ENCODE measurements at places on chromosomes 7 and 10.
A peak's percentile ranks its signal among the peaks of the same experiment; 100 is the strongest.

- DNase-seq = no peak
Observed at GRCh38 chr7:117835016-117835664, 38.1 kb downstream of the CTTNBP2 start.

DNA sequence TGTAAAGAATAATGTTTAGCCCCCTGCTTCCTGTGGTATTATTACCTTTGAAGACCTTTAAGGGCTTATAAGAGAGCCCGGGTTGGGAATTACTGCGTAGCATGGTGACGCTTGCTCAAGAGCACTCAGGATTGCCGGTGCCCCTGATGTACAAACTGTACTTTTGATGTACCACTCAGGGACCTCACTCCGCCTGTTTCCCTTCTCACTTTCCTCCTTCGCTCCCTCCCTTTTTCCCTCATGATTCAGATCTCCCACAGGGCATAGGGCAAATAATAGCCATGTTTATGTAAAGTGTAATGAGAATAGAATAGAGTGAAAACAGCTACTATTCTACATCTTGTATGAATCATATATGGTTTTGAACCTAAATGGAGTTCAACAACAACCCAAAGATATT is 77.8 kb upstream of the PDCD4 start:
- no peak for DNase-seq

DNA sequence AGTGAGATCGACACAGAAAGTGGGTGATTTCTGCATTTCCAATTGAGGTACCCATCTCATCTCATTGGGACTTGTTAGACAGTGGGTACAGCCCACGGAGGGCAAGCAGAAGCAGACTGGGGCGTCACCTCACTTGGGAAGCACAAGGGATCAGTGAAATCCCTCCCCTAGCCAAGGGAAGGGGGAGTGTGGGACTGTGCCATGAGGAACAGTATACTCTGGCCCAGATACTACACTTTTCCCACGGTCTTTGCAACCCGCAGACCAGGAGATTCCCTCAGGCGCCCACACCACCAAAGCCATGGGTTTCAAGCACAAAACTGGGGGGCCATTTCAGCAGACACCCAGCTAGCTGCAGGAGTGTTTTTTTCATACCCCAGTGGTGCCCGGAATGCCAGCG is 99.8 kb downstream of the ODAD2 start:
- no peak for DNase-seq

GRCh38 chr7:105760551-105761447 is 115.6 kb downstream of the ATXN7L1 start:
- DNase-seq = no peak

- DNase-seq = no peak
Observed at GRCh38 chr7:142862351-142862750, 7.5 kb downstream of the EPHB6 start.

DNA sequence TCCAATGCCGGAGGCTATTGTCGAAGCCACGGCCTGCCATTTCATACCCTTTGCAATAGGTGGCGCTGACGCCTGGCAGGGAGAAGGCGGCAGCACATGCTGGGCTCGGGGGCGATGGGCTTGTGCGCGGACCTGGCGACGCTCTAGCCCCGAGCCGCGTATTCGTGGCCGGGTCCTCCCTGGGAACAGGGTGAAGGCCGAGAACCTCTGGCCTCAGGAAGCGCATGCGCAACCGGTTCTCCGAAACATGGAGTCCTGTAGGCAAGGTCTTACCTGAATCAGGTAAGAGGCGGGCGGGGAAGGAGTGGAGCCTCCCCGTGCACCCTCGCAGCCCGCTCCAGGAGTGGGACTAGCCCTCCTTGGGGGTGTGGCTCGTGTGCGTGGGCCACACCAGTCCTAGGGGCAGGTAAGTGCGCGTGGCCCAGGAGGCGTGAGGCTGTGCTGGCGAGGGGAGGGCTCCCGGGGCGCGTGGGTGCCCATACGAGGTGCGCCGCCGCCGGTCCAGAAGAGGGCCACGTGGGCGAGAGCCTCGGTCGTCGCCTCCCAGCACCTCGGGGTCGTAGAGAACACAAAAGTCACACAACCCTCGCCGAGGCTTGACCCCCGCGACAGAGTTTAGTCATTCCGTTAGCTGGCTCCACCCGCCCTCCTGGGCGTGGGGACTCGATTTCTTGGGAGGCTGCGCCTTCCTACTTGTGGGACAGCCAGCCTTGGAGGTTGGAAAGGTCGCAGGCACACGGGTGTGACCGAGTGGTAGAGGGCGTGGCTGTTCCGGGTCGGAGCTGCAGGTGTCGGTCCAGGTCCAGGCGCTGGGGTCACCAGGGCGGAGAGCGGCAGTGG is 5.6 kb upstream of the MEST start:
- DNase-seq = no peak

- DNase-seq = no peak
Observed at GRCh38 chr7:46479680-46480079, 558.6 kb upstream of the IGFBP3 start.

- no peak for DNase-seq
Observed at GRCh38 chr7:45027774-45028114, 27.7 kb downstream of the CCM2 start.

DNA sequence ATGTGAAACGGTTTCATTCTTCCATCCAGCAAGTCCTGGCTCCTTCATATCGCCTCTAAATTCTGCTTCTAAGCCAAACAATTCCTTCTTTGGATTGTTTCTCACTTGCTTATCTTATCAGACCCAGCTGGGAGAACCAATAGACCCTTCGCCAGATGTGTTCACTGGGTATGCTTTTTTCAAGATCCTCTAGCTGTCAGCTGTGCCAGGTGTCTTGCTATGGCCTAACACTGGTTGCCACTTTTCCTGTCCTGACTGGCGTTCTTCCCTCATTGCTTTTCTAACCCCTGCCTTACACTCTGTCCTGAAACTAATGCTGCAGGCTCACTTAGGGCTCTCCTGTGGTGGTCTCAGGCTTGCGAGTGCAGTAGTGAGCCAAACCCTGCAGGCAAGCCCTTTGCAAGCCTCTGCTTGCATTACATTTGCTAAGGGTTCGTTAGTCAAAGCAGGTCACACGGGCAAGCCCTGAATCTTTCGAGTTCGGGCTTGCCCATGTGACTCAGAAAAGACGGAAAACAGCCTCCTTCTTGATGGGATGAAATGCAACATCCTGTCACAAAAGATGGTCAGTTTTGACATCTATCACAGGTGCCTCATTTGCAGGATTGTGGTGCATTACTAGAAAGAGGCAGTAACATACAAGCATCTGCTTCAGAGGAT is 92.8 kb downstream of the VWC2 start:
- no peak for DNase-seq

GRCh38 chr10:34885898-34886297 is 70.8 kb upstream of the PARD3 start:
- no peak for DNase-seq

- no peak for DNase-seq
Observed at GRCh38 chr7:5421714-5422395, 1.8 kb downstream of the TNRC18 start.

- DNase-seq = no peak
Observed at GRCh38 chr10:124166431-124167125, 73.2 kb upstream of the CHST15 start.

DNA sequence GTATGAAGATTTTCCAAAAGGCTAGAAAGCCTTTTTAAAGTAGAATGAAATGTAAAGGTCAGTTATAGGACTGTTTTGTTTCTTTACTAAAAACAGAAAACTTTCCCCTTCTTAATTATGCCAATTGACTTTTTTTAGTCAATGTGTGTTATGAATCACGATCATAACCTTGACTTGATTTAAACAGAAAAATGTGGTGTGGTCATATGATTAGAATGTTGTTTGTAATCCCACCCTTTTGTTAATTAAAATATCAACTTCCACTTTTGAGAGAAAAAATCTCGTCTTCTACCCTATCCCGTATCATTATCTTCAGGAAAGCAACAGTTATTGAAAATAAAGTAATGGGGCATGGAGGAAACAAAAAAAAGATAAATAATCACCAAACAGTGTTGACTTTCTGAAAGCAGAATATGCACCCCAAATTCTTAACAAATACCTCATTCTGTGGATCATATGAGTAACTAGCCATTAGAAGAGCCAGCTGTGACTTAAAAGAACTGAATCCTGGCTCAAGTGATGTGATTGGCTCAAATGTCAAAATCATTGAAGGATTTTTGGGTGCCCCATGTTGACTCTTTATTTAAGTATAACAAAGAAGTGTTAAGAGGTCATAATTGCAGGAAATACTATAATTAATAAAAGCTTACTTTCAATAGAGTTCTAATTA is 32.3 kb upstream of the SLC16A12 start:
- no peak for DNase-seq

DNA sequence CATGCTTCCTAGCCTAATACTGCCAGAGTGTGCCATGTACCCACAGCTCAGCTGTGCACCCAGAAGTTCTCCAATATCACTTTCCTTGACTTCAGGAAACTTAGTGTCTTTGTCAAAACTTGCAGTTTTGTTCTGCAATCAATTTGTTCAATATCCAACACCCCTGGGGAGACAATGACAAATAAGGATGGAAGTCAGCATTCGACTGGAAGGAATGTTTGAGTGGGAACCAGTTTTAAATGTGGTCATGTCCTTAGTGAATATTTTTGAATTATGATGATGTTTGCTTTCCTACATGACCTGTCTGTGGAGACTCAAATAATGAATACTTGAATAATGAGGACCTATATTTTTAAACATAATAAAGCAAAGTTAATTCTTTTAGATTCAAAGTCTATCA is 112.0 kb downstream of the ANK3 start:
- no peak for DNase-seq

GRCh38 chr7:5773661-5774086 is 7.8 kb downstream of the RNF216 start:
- no peak for DNase-seq

DNA sequence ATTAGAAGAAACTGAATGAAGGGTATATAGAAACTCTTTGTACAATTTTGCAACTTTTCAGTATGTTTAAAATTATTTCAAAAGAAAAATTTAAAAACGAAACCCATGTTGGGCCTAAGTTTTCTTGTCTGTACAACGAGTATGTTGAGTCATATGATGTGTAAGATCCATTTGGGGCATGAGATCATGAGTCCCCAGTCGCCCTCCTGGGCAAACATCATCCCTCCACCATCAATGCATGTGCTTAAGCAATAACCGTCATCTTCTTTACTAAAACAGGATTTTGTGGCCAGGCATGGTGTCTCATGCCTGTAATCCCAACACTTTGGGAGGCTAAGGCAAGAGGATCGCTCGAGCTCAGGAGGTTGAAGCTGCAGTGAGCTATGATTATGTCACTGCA is 54.2 kb upstream of the CDCA7L start:
- no peak for DNase-seq

GRCh38 chr10:101411598-101411997 is 57.6 kb downstream of the BTRC start:
- DNase-seq = no peak

DNA sequence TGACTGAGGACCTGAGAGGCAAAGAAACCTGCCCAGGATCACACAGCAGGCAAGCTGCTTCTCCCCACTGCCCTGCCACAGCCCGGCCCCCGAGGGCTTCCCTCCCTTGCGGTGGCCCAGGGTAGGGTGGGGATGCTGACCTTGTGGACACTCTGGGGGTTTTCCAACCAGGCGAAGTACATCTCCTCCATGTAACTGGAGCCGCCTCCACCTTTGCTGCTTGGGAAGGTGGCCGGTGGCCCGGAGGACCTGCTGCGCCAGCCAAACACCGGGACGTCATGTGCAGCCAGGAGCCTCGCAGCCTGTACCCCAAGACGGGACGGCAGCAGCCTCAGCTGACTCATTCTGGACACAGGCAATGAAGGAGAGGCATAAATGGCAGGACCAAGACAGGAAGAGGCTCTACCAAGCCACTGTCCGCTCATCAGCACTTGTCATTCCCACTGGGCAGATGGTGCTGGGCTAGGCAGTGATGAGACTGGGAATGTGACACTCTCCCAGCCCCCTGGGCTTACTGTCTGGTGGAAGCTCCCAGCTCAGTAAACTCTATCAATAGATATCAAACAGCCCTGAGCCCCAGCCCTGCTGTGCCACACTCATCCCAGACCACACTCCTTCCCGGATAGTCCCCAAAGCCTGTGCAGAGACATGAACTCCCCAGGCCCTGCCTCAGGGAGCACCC is 3.7 kb downstream of the OGDHL start:
- no peak for DNase-seq

DNA sequence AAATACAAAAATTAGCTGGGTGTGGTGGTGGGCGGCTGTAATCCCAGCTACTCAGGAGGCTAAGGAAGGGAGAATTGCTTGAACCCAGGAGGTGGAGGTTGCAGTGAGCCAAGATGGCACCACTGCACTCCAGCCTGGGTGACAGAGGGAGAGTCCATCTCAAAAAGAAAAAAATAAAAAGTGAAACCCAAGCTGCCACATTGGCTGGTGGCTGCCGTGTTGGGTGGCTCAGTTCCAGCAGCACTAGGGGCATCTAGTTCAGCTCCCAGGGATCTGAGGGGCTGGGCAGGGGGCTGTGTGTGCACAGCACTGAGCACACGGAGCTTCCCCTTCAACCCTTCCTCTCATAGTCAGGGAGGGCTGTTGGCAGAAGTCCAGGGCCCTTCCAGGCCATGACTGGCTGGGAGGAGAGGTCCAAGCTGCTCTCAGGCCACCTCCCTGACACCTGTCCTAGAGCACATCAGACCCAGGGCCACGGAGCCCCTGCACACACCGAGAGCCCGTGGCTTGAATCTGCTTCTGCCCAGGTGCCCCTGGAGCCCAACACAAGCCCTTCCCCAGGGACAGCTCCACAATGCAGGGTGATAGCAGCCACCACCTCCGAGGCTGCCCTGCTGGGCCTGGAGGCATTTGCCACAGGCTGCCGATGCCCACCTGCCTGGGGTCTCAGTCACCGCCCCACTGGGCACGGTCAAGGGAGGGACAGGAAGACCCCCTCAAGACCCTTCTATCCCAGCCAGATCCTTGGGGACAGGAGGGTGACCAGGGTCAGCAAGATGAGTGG is 47.3 kb downstream of the YKT6 start:
- no peak for DNase-seq

GRCh38 chr7:75758491-75758890 is 13.5 kb downstream of the CCL26 start:
- DNase-seq = no peak

DNA sequence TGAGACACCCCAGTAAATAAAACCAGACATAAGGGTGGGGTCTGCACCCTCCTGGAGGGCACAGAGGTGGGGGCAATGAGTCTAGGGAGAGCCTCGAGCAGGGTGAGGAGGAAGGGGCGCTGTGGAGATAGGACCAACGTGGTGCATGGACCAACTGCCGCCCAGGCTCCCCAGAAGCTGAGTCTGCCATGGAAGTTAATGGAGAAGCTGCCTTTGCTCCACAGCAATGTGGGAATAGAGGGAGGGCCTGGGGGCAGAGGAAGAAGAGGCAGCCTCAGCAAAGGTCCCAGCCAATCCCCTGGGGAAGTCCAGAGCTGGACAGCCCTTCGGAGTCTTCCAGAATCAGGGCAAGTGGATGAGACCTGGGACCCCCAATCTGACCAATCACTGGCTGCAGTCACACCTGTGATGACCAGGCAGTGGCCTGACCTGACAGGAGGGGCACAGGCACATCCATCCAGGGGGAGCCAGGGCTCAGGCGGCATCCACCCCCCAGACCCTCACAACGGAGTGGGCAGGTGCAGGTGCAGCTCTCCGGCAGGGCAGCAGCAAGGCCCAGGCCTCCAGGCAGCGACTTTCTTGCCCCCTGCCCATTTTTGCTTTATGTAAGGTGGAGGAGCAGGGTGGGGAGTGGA is 242.2 kb upstream of the PPP2R2D start:
- DNase-seq = no peak

GRCh38 chr10:71569775-71570588 is 149.6 kb downstream of the C10orf105 start:
- DNase-seq = peak; percentile 80

- DNase-seq = peak; percentile 44
Observed at GRCh38 chr7:124033095-124033806, 384 bp upstream of the TMEM229A start.

- DNase-seq = no peak
Observed at GRCh38 chr7:17040716-17041115, 158.9 kb upstream of the AGR3 start.

Measured in HEK293T (cell line).